ENCODE measurements at places on chromosomes 1 and 21.

- DNase-seq, result peak; percentile 72
These were observed 173.3 kb upstream of the FOXD3 start for GRCh38 chr1:63148825-63149645.

- no peak for DNase-seq
These were observed 98.2 kb downstream of the NEK7 start for GRCh38 chr1:198254948-198255347.

DNA sequence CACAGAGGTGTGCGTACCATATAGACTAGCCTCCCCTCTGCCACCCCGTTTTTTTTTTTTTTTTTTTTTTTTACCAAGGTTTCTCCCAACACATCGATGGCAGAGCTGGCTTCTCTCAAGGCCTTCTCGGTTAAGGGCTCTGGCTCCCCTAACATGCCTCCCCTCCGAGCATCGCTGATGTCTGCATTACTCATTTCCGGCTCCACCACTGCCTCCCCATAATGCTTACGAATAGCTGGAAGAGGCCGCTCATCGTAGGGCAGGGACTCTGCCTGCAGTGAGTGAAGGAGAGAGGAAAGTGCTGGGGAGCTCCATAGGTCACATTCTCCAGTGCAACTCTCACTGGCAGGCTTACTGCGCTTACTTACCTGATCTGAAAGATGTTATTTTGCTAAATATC is 20.6 kb downstream of the CEP104 start:
- no peak for DNase-seq

- no peak for DNase-seq
These were observed 43.6 kb upstream of the SYT6 start for GRCh38 chr1:114196992-114197907.

DNA sequence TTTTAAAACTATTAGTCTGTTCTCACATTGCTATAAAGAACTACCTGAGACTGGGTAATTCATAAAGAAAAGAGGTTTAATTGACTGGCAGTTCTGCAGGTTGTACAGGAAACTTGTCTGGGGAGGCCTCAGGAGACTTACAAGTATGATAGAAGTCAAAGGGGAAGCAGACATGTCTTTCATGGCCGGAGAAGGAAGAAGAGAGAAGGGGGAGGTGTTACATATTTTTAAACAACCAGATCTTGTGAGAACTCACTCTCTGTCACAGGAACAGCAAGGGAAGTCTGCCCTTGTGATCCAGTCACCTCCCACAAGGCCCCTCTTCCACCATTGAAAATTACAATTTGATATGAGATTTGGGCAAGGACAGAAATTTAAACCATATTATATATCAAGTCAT is 55.9 kb downstream of the CLIC4 start:
- no peak for DNase-seq

- DNase-seq, result no peak
These were observed 791 bp upstream of the PIK3R3 start for GRCh38 chr1:46133181-46133658.

GRCh38 chr1:33008051-33008914 is 28.4 kb downstream of the AK2 start:
- no peak for DNase-seq

GRCh38 chr1:200525090-200525987 is 95.2 kb downstream of the KIF14 start:
- no peak for DNase-seq

DNA sequence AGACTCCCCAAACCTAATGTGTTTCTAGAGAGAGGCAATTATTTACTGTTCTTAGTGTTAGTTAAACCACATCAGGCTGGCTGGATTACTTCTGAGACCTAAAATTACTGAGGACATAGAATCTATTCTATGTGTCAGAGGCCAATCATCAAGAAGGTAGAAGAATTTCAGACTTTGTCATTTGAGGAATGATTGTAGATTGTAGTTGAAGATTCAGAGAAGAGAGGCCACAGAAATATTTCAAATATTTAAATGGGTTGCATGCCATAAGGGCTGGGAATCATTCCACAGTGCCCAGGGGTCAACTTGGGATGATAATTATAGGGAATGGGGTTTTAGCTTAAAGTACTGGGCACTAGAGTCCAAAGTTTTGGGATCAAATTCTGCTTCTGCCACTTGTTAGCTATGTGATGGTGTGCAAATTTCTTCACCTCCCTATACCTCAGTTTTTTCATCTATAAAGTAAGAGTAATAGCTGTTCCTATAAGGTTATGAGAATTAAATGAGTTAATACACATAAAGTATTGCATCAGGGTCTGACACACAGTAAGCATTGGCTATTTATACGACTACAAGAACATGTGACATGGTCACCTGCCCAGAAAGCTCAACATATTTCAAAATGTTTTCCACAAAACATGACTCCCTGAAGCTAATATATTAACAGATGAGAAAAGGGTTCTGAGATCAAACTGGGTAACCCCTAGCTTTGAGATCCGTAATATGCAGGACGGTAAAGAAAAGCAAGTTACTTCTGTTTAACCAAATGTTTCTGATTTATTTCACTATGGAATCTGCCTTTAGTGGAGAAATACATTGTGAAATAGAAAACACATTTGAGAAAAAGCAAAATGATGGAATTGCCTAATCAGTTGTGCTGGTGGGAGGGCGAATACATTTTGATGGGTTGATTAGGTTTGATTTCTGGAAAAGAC is 69.7 kb upstream of the SPAG17 start:
- no peak for DNase-seq

DNA sequence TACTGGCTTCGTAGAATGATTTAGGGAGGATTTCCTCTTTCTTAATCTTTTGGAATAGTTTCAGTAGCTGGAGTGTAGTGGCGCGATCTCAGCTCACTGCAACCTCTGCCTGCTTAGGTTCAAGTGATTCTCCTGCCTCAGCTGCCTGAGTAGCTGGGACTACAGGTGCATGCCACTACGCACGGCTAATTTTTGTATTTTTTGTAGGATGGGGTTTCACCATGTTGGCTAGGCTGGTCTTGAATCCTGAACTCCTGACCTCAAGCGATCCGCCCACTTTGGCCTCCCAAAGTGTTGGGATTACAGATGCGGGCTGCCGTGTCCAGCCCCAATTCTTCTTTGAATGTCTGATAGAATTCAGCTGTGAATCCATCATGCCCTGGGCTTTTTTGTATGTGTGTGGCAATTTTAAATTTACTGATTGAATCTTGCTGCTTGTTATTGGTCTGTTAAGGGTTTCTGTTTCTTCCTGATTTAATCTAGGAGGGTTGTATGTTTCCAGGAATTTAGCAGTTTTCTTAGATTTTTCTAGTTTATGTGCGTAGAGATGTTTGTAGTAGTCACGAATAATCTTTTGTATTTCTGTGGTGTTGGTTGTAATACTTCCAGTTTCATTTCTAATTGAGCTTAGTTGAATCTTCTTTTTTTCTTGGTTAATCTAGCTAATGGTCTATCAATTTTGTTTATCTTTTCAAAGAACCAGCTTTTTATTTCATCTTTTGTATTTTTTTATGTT is 15.3 kb downstream of the MAN1C1 start:
- no peak for DNase-seq

GRCh38 chr1:78586572-78586971 is 33.7 kb upstream of the IFI44L start:
- DNase-seq, result no peak

- DNase-seq, result no peak
These were observed 5.2 kb downstream of the S100A10 start for GRCh38 chr1:151988405-151988923.

DNA sequence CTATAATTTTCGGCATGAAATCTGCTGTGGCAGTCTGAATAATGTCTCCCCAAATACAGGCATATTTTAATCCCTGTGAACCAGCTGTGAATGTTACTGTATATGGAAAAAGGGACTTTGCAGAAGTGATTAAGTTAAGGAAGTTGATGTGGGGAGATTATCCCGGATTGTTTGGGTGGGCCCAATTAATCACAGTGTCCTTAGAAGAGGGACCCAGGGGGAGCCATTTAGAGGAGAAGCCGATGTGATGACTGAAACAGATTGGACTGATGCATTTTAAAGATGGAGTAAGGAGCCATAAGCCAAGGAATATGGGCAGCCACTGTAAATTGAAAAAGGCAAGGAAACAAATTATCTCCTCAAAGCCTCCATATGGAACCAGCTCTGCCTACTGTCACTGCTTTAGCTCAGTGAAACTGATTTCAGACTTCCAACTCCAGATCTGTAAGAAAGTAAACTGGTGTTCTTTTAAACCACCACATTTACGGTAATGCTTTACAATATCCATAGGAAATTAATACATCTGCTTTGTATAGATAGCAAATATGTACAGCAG is 61.1 kb upstream of the GPR88 start:
- no peak for DNase-seq

DNA sequence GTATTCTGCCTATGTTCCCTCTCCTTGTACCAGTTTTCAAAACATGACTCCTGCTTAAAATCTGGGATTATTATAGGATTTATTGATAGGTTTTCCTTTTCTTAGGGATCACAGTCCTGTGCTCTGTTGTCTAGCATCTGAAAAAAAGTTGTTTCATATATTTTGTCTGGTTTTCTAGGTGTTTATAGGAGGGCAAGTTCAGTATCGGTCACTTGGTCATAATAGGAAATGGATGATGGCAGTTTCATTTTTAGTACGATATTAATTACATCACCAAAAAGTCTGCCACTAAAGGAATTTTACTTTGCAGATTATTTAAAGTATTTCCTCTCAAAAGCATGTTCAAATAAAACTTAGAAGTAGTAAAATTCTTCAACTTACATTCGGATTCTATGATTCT is 94.4 kb downstream of the RASAL2 start:
- DNase-seq, result no peak

DNA sequence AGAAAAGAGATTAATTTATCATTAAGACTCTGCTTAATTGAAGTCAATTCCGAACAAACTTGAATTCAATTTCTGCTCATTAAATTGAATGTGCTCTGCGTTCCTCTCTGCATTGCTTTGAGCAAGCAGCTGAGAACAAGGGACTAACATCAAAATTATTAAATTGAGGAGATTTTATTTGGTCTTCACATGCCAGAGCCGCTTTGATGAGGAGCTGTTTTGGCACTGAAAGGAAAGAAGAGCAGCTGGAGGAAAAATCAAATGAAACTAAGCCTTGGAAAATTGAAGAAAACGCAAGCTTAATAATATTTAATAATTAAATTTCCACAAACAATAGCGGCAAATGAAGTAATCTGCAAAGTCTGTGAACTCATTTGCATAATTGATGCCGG is 222.0 kb upstream of the PKN2 start:
- DNase-seq, result no peak

DNA sequence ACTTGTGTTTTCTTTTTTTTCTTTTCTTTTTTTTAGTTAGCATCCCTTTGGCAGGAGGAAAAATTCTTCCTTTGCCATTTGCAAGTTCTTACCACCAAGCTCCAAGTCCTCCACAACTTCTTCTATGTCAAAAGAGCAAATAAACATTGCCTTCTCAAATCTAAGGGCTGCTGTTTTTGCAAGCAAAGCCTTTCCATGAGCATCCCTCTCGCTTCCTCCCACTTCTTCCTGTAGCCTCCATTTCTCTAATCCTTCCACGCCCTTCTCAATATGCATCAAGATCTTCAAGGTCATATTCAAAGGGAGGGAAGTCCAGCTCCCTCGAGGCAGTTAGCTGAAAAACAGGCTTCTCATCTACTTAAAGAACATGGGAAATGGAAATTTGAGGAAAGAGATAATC is 147.1 kb downstream of the ADSS2 start:
- DNase-seq, result no peak

- no peak for DNase-seq
These were observed 28.9 kb downstream of the RNF2 start for GRCh38 chr1:185074307-185074706.

DNA sequence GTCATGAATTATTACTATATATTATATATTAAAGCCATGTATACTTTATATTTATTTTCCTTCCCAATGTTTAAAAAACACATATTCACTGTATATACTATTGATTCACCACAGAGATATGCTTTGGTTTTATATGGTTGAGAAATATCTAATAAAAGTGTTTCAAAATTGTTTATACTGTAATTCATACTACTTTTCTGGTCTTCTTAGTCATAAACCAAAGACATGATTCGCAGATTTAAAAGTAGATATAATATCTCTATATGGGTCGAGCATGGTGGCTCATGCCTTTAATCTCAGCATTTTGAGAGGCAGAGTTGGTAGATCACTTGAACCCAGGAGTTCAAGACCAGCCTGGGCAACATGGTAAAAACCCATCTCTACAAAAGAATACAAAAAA is 738.4 kb downstream of the USP25 start:
- DNase-seq, result no peak

DNA sequence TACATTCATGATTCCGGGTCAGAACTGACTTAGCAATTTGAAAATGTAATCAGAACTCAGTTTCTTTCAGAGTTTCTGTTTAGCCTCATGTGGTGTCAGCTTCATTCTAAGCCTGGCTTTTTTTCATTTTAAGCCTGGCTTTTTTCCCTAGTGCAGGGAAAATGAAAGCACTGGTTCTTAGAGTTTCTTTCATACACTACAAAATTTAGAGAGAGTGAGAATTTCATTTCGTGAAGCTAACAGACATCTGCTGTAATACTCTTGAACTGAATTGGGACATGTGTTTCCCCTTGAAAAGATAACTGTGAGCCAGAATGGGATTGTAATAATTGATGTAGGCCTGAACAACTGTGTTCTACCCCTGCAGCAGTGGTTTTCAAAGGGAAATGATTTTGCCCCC is 95.3 kb upstream of the KIAA0040 start:
- no peak for DNase-seq

DNA sequence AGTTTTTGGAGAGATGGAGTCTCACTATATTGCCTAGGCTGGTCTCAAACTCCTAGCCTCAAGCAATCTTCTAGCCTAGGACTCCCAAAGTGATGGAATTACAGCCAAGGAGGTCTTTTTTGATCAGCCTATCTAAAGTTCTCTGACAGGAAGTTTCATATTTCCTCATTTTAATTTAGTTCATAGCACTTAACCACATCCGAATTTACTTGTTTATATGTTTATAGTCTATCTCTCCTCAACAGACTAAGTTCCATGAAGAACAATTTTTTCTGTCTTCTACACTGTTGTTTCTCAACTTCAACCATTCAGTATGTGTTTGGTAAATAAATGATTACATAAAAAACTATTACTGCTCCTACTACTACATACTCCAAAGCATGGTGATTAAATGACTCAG is 47.9 kb downstream of the GON4L start:
- DNase-seq, result no peak

- DNase-seq, result no peak
These were observed 24.5 kb upstream of the SOD1 start for GRCh38 chr21:31634993-31635392.
